ENCODE measurements at places on chromosomes 5 and 9.

DNA sequence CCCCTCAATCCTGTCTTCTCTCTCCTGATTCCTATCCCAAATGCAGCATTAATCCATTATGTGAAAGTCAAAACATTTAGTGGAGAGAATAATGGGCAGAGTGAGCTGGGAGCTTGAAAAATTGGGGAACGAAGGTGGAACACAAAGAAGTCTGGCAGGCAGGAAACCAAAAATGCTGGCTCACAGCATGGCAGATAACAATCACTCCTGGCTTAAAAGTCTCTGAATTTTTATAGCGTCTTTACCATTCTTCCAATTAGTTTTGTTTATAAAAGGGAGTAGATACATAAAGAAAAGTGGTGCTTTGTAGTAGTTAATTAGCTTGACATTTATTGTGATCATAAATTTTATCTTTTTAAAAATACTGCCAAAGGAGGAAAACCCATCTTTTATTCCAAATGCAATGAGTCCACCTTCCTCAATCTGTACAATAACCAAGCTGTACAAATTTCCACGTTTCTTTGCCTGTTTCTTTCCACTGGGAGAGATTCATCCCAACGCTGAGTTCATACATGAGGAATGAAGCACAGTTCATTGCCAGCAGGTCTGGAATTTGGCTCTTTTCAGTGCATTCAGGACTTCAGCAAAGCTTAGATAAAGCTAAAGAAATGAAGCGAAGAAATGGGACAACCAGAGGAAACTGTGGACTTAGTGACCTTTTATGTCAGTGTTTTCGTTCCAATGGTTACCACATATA, 174.7 kb downstream of the HMHB1 start:
- DNase-seq = no peak

DNA sequence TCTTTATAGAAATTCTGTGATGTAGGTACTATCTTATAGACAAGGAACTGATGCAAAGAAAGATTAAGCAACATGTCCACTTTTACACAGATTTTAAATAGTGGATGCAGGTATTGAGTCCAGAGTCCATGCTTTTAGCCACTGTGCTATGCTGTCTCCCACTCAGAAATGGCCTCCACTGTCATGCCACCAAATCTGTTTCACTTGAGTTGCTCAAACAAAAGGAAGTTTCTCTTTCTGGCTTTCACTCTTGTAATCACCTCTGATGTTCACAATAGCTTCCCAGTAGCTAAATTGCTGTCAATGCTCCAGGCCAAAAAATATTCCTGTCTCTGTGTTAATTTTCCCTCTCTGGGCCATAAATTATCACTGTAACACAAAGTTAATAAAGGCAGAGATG, 77.0 kb upstream of the RASA1 start:
- DNase-seq = no peak

GRCh38 chr9:127707766-127708165, 978 bp downstream of the CFAP157 start:
- DNase-seq = no peak

- no peak for DNase-seq
Observed at GRCh38 chr9:126127591-126127990, 199.0 kb upstream of the MVB12B start.

DNA sequence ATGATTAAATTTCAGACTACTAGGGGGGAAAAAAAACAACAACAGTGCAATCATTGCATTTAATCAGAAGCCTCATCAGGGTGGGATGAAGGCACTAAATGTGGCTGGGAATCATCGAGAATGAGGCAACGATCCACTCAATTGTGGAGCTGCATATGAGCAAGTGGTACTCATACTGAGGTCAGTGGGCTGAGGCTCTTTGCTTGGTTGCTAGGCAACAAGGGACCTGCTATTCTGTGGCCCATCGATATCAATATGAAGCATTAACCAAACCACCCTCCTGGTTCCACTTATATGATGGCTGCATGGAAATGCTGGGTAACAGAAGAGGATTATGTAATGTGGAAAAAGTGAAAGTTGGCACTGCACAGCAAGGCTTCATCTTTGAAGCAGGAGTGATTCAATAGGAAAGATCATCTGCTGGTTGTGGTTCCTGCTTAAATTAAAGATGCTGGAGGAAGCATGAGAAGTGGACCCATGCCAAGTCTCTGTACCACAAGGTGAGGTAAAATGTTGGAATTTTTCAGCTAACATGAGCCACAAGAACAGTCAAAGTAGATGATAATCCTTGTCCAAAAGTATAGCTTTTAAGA, 159.8 kb upstream of the HMHB1 start:
- no peak for DNase-seq

DNA sequence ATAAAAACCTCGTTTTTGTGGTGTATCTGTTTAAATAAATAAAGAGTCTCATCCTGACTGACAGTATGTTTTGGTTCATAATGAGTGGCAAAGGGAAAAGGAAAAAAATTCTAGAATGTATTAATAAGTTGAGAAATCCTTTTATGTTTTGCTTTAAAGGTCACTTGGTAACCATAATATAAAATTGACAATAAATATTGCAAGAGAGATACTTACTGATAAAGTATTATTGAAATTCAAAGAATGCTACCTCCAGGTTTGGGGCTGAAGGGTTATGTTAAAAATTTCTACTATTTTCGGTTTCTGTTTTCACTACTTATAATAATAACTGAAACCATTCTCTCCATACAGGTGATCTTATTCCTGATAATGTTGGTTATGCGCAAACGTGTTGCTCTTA, 85.4 kb upstream of the FSD1L start:
- no peak for DNase-seq

- no peak for DNase-seq
Observed at GRCh38 chr9:96318921-96319565, 17.1 kb upstream of the HSD17B3 start.

DNA sequence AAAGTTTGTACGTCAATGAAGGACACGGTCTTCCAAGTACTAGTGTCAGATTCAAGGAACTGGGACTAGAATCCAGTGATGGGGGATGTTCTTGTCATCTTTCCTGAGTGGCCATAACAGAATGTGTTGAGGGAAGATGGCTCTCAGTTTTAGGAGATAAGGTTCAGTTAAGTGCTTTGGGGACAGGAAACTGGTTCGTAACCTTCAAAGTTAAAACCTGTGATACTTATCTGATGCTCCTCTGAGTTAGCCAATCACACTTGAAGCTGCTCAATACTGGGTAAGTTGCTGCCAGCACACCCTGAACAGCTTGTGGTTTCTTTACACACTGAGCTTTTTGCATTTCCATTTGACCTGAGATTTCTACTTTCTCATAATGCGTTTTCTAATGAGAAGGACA, 64.4 kb downstream of the PIK3R1 start:
- no peak for DNase-seq

GRCh38 chr5:41772785-41773442, 97.3 kb downstream of the OXCT1 start:
- DNase-seq = no peak

DNA sequence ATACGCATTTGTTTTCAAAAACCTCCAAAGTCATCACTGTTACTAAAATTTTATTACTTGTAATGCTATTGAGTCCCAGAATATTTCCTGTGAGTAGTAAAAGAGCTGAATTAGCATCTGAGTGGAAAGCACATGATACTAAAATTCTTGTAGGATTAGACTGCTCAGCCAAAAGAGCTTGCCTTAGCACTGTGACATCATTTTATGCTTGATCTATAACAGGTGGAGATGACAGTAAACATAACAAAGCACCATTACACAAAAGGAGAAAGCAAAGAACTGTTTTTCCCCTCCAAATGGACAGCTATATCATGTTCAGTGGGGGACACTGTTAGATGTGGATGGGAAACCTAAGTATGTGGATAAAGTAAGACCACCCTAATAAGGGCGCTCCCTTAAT, 5.8 kb upstream of the JAK2 start:
- DNase-seq = no peak

DNA sequence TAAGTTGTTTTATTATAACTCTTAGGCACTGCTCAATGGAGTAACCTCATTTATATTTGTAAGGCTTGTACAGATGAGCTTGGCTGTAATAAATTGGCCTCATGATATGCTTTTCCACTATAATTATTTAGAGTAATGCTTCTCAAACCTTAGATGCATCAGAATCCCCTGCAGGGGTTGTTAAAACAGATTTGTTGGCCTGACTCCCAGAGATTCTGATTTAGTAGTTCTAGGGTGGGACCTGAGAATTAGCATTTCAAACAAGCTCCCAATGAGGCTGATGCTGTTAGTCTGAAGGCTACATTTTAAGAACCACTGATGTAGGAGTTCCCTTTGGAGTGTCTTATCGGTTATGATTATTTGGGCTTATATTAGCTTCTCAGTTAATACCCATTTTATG, 38.2 kb upstream of the ARSB start:
- no peak for DNase-seq

DNA sequence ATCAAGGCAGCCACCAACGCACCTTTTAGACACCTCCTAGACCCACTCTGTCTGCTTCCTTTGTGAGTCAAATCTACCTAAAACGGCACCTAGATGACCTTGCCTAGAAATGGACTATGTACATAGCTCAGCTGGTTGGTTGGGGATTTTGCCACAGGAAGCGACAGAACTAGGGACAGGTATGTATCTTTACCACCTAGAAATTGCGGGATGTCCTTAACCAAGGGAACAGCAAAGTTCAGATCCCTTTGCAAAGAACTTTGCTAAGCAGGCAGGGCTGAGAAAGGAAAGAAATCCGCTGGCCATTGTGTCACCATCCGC, 2.0 kb upstream of the ENC1 start:
- DNase-seq = no peak

DNA sequence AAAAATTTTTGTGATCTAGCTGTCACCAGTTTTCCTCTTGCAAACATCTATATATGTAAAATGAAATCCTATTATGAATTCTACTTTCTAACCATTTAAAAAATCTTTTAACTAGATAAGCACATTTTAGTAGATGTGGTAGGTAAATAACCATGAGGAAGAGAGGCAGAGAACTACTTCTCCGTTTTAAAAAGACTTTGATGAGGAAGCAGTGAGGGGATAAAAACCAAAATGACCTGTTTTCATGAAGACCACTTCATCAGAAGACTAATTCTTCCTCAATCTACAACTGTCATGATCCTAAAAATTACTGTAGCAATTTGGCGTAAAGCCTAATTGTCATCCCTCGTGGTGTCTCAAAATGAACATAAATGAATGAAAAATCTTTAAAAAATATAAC, 15.7 kb upstream of the ERBIN start:
- no peak for DNase-seq

- DNase-seq = no peak
Observed at GRCh38 chr5:9283021-9283420, 262.9 kb downstream of the SEMA5A start.

DNA sequence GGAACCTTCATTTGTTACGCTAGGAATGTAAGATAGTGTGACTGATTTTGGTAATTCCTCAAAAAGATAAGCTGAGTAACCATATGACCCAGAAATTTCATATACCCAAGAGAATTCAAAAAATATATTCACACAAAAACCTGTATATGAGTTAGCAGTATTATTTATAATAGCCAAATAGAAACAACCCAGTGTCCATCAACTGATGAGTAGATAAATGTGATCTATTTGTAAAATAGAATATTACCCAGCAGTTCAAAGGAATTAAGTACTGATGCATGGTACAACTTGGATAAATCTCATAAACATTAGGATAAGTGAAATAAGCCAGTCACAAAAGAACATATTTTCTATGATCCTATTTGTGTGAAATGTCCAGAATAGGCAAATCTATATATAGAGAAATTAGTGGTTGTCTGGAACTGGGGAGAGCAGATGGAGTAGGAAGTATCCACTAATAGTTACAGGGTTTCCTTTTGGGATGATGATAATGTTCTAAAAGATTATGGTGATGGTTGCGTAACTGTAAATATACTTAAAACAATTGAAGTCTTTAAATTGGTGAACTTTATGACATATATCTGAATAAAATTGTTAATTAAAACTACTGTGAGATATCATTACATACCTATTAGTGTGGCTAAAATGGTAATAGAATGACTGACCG, 10.2 kb downstream of the MARCHF6 start:
- no peak for DNase-seq

DNA sequence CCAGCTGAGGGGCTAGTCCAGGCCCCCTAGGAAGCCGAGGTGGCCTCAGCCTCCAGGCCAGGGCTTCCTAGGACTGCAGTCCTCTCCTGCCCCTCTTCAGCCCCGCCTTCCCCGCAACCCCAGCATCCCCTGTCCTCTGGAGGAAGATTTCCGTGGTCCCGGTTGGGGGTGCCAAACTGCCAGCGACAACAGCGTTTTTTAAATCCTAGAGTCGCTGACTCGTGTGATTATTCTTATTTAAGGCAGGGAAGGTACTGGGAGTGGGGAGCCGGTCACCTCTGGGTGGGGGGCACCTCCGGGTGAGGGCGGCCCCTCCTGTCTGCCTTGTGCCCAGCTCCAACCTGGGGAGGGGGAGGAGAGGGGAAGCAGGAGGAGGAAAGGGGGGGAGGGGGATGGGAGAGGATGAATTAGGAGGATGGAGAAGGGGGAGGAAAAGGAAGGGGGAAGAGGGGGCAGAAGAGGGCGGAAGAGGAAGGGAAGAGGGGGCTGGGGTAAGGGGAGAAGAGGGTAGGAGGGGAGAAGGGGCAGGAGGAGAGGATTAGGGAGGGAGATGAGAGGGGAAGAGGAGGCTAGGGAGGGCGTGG, 173.1 kb upstream of the IER5L start:
- no peak for DNase-seq

GRCh38 chr9:79660615-79661014, 88.8 kb downstream of the TLE4 start:
- no peak for DNase-seq

DNA sequence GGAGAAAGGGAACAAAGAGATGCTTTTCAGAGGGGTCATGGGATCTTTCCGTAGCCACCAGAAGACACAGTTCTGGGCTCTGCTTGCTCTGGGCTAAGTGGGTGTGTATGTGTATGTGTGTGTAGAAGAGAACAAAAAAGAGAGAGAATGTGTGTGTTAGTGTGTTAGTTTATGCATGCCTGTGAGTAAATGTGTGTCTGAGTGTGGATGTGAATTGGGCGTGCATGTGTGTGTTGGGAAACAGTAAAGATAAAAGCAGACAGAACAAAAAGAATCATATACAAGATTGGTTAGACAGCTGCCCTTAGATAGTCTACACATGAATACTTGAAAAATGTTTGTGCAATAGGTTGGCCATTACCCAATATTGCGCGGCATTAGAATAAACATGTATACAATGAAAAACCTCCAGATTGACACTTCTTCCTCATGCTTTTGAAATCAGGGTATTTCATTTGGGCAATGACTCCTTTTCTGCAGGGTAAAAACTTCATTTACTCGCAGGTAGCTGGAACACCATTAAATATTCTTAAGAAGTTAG, 36.5 kb upstream of the HSPA9 start:
- no peak for DNase-seq

- DNase-seq = no peak
Observed at GRCh38 chr5:34599471-34600117, 56.5 kb upstream of the RAI14 start.

- DNase-seq = no peak
Observed at GRCh38 chr5:117496801-117497200, 922.2 kb upstream of the SEMA6A start.

DNA sequence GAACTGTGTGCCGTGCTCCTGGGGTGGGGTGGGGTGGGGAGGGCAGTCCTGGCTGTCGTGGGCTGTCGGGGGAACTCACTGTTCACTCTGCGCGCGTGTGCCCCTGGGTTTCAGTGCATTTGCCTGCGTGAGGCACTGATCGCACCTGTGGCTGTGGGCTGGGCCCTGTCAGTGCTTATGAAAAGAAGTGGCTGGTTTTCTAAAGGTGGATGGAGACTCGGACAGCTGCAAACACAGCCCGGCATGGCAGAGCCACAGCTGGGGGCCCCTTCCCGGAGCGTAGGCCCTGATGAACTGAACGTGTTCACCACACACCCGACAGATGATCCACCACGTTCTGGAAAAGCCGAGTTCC, 42.7 kb downstream of the NKD2 start:
- DNase-seq = no peak

Measured in activated naive CD4-positive, alpha-beta T cell (primary cell).